Activated CD4-positive, alpha-beta T cell treated with anti-CD3 and anti-CD28 coated beads, Interleukin-2, amount 50 U/mL, for 24 hours (primary cell): ENCODE measurements at places on chromosomes 5 and 9.

DNA sequence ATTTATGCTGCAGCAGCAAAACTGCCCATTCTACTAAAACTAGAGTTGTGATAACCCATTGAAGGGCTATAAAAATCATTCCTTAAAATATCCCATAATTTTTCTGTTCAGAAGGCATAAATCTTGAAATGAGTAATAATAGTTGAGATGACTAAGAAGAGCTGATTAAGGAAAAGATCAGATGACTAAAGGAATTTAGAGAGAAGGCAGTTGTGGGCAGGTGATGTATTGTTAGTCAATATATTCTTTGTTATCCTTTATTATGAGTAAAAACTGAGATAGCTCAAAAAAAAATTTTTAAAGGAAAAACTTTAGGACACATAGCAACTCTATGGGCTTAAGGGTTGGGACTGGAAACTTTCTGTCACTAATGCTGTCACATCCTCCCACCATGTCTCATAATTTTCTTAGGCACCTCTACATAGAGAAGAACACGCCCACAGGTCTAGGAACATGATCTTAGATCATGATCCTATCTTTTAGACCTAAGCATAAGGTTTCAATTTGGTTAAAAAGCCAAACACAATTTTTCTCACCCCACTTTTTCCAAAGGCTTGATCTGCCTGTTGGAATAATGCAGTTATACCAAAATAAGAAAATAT lies 597.5 kb upstream of the MEF2C start:
- no peak for DNase-seq

- no peak for DNase-seq
Observed at GRCh38 chr9:18319918-18320445, 154.0 kb upstream of the ADAMTSL1 start.

GRCh38 chr5:79850316-79850822 lies 140.7 kb downstream of the MTX3 start:
- no peak for DNase-seq

DNA sequence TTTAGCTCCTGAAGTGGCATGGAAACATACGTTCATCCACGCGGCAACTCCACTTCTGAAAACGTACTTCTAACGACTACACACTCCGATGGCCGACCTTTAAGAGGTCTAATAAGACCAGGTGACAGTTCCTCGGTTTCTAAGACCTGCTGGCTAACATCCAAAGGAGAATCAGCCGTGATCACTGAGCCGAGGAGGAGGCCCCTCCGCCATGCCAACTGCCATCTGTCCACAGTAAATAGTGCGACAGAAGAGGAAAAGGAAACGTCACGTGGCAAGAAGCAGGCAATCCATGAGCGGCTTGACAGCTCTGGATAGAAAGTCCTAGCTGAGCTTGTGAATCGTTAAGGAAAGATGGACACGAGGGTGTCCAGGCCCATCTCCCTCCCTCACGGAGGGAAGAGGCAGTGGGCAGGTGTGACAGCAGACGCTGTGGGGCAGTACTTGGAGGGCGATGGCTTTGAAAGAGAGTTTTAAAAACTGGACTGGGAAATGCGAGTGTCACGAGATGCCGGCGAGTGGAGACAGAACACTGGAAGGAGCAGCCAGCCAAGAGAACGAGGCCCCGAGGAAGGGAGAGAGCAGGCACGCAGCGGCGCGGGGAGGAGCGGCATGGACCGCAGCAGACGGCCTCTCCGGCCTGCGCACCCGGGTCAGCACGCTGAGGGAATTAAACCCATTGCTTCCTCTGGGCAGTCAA lies 66.7 kb upstream of the TBC1D9B start:
- DNase-seq: no peak

- no peak for DNase-seq
Observed at GRCh38 chr5:10675177-10675700, 85.8 kb downstream of the DAP start.
